ENCODE measurements at places on chromosomes 6 and 20.

GRCh38 chr20:1390581-1391403 is 2.1 kb downstream of the FKBP1A start:
- no peak for DNase-seq

- DNase-seq, result no peak
Observed at GRCh38 chr6:168087436-168088160, 8.6 kb upstream of the FRMD1 start.

- DNase-seq, result no peak
Observed at GRCh38 chr6:3379482-3380060, 77.3 kb downstream of the SLC22A23 start.

DNA sequence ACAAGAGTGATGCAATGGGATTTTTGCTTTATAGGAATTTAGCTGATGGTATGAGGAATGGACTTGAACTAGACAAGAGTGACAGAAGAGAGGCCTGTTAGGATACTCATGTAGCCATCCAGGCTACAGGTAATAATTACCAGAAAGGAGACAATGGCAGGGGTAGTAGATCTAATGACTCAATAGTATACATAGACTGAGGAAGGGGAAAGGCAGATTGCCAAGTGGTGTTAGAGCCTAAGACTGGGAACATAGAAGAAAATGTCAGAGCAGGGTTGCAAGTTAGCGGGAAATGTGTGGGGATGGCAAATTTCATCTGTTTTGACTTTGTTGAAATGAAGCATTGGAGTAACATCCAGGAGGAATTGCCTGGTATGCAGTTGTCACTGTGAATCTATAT is 295.6 kb downstream of the UTRN start:
- DNase-seq, result no peak

GRCh38 chr6:67683960-67684359 is 951.1 kb upstream of the ADGRB3 start:
- DNase-seq, result no peak

- no peak for DNase-seq
Observed at GRCh38 chr6:170388113-170388512, 81.6 kb downstream of the FAM120B start.

DNA sequence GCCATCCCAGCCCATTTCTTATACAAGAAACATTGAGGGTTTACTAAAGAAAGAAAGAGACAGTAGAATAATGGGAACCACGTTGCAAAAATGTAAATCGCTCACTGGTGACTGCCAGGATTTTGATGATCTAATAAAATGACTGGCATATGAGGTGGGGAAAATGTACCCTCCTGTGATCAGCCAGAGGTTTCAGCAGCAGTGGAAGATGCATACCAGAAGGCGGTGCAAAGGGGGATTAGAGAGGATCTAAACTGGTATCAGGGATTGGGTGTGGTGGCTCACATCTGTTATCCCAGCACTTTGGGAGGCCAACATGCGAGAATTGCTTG is 60.8 kb upstream of the DDR1 start:
- no peak for DNase-seq

DNA sequence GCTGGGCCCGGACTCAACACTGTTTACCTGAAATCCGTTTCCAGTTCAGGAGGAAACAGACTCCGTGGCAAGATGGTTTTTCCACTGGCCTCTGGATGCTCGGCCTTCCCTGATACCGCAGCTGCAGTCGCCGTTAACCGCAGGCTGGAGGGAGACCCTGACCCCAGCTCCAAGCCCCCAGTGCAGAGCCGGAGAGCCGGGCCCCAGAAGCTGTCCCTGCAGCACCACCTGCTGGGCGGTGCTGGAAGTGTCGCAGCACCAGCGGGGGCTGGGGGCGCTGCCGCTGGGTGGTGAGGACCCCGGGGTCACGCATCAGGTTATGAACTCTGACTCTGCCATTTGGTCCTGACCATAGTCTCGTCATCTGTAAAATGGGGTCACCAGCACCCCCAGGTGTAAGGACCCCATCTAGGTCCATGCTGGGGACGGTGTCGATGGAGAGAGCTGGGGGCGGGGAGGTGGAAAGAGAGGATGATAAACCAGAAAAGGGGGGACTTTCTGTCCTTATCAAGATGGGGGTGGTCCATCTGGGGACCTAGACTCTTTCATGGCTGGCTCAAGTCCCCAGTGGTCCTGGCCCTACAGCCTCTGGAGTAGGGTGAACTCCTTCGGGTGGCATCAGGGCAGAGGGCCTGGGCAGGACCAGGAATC is 20.8 kb upstream of the CHRNA4 start:
- no peak for DNase-seq

DNA sequence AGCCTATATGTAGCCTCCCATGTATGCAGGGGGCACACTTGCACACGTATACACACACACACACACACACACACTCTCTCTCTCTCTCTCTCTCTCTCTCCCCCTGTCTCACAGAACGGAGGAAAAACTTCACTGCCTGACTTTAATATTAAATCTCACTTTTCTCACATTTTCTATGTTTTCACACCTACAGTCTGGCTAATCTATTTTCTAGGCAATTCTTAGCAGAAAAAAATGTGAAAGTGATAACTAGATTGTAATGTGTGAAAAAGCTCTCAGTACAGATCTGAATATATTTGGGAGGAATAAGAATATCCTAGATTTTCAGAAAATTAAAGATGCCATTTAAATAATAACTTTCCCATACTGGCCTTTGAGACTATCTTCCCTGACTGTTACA is 120.9 kb downstream of the MCHR2 start:
- no peak for DNase-seq

GRCh38 chr6:90154755-90155470 is 141.7 kb downstream of the BACH2 start:
- no peak for DNase-seq

DNA sequence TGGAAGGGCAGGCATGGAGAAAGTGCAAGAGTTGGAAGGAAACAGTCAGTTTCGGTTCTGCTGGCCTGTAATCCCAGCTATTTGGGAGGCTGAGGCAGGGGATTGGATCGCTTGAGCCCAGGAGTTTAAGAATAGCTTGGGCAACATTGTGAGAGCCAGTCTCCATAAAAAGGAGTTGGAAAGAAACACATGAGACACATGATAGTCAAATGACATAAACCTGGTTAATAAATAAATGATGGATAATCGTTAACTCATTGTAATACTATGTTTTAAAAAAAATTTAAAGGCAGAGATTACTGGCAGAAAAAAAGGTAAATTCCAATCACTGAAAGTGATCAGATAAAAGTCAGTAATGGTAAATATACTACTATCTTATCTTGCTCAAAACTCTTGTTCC is 37.2 kb upstream of the PHACTR1 start:
- DNase-seq, result no peak

- no peak for DNase-seq
Observed at GRCh38 chr6:125598422-125598821, 151.0 kb upstream of the HEY2 start.

GRCh38 chr6:35602133-35602946 is 86.4 kb downstream of the FKBP5 start:
- DNase-seq, result no peak

DNA sequence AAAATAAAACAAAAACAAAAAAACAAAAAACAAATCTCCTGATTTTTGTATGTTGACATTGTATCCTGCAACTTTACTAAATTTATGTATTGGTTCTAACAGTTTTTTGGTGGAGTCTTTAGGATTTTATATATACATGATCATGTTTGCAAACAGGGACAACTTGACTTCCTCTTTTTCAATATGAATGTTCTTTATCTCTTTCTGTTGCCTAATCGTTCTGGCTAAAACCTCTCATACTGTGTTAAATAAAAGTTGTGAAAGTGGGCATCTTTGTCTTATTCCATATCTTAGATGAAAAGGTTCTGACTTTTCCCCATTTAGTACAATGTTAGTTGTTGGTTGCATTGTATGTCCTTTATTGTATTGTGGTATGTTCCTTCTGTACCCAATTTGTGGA is 261.7 kb upstream of the NOX3 start:
- no peak for DNase-seq

GRCh38 chr6:46799657-46800056 is 6.5 kb downstream of the MEP1A start:
- DNase-seq, result no peak

- no peak for DNase-seq
Observed at GRCh38 chr6:86871681-86872080, 65.6 kb upstream of the HTR1E start.

GRCh38 chr6:39425346-39426072 is 103.0 kb upstream of the KCNK16 start:
- no peak for DNase-seq

DNA sequence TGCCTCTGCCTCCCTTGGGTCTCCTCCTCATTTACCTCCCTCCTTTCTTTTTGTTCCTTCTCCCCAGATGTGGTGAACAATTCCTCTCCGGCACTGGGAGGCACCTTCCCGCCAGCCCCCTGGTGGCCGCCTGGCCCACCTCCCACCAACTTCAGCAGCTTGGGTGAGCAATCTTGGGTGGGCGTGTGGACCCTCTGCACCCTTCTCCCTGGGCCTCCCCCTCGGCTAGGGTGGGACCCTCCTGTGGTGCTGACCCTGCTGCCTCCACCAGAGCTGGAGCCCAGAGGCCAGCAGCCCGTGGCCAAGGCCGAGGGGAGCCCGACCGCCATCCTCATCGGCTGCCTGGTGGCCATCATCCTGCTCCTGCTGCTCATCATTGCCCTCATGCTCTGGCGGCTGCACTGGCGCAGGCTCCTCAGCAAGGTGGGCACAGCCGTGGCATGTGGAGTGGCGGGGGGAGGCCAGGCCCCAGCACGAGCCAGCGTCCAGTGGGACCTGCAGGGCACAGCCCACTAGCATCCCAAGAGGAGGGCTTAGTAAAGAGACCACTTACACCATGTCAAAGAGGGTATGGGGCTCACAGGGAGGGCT is 8.8 kb downstream of the DDR1 start:
- no peak for DNase-seq

DNA sequence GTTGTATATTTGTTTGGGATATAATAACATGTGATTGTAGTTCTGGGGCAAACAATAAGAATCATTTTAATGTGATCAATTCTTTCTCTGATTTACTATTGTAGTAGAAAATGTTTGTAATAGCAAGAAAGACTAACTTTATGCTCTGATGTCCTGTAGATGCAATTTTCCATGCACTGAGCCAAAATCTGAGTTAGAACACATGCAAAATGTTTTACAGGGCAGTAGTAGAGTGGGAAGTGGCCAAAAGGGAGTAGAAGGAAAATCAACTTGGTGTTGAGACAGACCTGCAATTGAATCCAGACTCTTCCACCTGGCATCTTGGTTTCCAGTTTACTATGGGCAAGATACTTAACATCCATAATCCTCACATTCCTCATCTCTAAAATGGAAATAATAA is 93.5 kb upstream of the BMP5 start:
- no peak for DNase-seq

DNA sequence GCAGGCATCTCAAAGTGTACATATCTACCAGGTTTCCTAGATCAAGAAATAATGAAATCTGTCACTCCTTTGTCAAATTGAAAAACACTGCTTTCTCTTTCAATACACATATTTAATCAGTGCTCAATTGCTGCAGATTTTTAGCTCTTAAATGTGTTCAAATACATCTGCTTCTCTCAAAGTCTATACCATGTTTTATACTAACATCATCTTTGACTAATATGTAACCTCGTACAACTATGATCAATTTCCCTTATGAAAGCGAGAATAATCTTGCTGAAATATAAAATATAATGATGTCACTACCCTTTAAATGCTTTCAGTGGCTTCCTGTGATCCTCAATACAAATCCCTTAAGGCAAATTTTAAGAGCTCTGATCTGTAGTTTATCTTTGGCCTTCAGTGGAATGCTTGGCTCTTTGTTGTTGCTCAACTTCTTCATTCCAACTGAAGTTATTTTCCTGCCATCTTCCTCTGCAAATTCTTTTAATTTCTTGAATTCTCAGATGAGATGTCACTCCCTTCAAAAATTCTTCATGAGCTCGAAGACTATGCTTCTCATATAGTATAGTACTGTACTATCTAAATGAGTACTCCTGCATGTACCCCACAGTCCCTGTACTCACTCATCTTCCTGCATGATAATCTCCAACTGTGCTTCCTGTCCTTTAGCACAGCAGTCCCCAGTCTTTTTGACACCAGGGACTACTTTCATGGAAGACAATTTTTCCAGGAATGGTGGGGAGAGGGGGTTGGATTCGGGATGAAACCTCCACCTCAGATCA is 545.1 kb upstream of the GJE1 start:
- DNase-seq, result no peak

DNA sequence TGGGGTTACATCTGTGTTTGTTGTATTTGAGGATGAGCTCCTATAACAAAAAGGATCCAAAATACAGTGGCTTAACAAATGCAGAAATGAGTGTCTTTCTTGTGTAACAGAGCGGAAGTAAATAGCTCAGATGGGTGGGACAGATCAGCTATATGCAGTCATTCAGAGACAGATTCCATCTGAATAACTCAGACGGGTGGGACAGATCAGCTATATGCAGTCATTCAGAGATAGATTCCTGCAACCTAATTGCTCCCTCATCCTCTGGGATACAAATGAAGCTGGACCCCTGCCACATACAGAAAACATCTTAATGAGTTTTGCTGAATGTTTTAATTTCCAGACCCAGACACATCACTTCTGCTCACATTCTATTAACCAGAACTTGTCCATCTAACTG is 332.3 kb downstream of the BCKDHB start:
- no peak for DNase-seq

- no peak for DNase-seq
Observed at GRCh38 chr20:57829336-57829735, 119.5 kb upstream of the PMEPA1 start.

- DNase-seq, result no peak
Observed at GRCh38 chr6:137233911-137234863, 15.0 kb upstream of the IFNGR1 start.

DNA sequence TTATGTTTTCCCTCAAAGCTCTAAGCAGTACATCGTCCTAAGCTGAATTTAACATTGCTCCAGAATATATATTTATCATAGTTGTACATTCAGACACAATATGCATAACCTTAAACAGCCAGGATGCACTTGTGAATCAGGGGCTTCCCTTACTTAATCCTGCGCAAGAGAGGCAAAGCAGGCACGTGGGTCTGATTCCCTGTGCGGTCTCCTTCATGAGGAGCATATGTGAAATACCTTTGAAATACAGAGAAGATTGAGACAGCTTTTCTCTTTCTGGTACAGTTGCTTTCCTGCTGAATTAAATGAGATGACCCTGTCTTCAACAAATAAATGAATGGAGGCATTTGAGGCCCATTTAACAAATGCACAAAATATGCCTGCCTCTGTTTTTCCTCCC is 1.5 kb downstream of the HTR1E start:
- no peak for DNase-seq

DNA sequence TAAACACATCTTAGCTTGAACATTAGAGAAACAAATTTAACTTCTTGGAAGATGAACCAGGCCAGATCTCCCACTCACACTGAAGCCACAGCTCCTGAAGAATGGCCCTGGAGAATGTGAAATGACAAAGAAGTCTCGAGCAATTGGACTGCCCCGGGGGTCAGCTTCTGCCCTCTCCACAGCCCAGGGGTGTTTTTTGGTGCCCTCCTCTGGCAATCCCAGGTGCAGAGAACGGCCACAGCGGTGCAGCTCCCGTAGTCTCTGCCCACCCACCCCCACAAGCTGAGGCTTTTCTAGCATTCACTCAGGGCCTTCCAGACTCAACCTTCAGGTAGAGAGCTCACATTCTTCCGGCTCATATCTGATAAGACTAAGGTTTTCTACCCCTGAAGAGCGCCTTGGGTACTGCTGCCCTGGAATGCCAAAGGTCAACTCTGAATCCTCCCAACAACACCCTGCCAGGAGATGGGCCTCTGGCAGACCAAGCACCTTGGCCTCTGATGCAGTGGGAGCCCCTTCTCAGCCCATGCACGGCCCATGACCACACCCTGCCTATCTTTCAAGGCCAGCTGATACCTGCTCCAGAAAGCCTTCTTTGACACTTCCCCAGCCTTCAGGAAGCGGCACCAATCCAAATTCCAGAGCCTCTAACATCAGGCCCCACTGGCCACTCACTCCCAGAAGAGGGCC is 208.3 kb downstream of the SYNDIG1 start:
- DNase-seq, result no peak
